ENCODE measurements at places on chromosomes 2 and 18.

GRCh38 chr2:70943205-70943871 lies 7.6 kb downstream of the ATP6V1B1 start:
- no peak for DNase-seq

GRCh38 chr2:143588746-143589145 lies 459.5 kb downstream of the ARHGAP15 start:
- DNase-seq = no peak

- DNase-seq = no peak
These were observed 463.7 kb downstream of the CDH2 start for GRCh38 chr18:27713037-27713737.

- peak; percentile 11 for DNase-seq
These were observed 516.7 kb downstream of the NR4A2 start for GRCh38 chr2:155815851-155816250.

GRCh38 chr2:201021914-201022313 lies 49.6 kb downstream of the HYCC2 start:
- no peak for DNase-seq

Data from DMS 273 treated with DMSO at 0.1 percent for 48 hours (cell line).